ENCODE measurements at places on chromosomes 16 and 17.

- DNase-seq = no peak
Measured at GRCh38 chr16:87447323-87447722, 45.5 kb downstream of the ZCCHC14 start.

GRCh38 chr17:16491703-16492612, at the start of gene LRRC75A:
Gene LRRC75A, minus strand, starts transcription at chr17:16492193. Its CDS starts 203 bp downstream, at chr17:16491990.
- DNase-seq = peak; percentile 68

- DNase-seq = no peak
Measured at GRCh38 chr17:14922411-14922810, 342.7 kb downstream of the PMP22 start.

DNA sequence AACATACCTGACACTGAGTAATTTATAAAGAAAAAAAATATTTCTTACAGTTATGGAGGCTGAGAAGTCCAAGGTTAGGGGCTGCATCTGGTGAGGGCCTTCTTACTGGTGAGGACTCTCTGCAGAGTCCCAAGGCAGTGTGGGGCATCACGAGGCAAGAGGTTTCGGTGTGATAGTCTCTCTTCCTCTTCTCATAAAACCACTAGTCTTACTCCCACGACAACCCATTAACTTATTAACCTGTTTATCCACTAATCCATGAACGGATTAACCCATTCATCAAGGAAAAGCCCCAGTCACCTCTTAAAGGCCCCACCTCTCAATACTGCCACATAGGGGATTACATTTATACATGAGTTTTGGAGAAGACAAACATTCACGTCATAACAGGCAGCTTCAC, 20.1 kb downstream of the CIITA start:
- DNase-seq = no peak

GRCh38 chr16:27724482-27725235, 174.7 kb downstream of the KATNIP start:
- no peak for DNase-seq

DNA sequence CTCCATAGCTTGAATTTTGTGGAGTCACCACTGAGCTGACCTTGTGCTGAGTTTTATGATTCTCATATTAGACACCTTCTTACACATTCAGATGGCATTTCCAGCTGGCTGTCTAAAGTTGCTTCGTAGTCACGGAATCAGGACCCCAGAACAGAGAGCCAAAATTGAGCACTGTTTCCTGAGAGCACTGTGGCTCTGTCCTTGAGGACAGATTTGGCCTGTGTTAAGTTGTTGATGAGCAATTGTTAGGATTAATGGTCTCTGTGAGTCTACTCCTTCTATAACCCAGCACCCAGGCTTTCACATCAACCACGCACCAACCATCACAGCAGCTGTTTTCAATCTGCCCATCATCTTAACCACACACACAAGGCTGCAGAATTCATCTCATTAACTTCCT, 277.5 kb upstream of the HSBP1 start:
- no peak for DNase-seq

GRCh38 chr16:82358161-82358560, 188.1 kb upstream of the MPHOSPH6 start:
- no peak for DNase-seq

Data from activated CD8-positive, alpha-beta memory T cell treated with anti-CD3 and anti-CD28 coated beads, Interleukin-2, amount 50 U/mL, for 4 hours (primary cell).